DMS53 (cell line): ENCODE measurements at places on chromosomes 2 and 18.

- no peak for DNase-seq
Measured at GRCh38 chr2:46479265-46479664, at the start of gene TMEM247. Gene TMEM247, plus strand, starts transcription at chr2:46479565.

DNA sequence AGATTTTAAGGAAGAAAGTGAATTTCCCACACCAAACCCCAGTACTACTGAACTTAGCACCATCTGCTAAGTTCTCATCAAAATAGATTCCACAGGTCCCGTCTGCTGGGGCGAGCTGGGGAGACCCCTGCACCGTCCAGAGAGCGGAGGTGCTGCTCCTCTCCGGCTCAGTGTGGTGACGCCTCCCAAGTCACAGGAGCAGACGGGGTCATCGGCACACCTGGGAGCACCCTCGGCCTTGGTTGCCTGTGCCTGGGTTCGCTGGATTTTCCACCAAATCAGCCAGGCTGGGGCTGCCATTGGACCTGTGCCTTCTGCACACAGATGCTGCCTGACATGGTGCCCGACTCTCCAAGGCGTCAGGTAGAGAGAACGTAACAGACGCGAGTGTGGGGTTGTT lies 141.3 kb downstream of the PXDN start:
- DNase-seq, result no peak

DNA sequence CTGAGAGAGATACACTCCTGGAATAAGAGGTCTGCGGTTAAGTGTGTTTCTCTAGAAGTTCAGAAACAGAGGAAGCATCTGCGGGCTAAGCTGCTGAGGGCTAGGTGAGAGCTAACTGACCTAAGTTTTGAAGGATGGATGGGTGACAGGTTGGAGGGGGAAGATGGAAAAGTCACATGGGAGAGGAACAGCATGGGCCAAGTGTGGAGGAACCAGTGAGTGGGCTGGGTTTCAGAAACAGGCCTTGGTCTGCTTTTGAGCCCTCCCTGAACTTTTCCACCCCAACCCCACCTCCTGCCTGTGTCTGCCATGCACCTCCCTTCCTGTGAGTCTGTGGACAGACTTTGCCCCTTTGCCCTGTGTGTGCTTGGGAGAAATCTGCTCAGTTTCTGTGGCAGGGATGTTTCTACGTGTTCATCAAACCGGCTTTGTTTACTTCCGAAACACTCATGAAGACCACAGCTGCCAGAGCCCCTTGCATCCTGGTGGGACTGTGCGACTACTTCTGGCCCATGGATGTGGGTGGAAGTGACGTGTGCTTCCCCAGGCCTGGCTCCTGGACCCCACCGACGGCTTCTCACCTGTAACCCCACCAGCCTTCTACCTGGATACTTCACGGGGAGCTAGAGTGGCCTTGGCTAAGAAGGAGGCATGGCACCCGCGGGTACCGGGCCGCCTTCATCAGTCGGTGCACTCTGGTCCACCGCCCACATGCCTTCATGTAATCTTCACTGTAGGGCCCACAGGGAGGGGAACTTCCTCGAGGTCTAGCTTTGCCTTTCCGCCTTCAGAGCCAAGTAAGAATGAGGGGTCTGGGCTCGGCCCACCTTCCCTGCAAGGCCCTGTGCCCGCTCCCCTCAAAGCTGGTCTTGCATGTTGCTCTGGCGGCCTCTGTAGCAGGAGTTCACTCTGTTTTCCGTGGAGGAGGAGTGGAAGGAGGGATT lies 1.4 kb upstream of the HPCAL1 start:
- peak; percentile 19 for DNase-seq

- peak; percentile 16 for DNase-seq
Measured at GRCh38 chr2:15223887-15224286, 337.2 kb downstream of the NBAS start.

DNA sequence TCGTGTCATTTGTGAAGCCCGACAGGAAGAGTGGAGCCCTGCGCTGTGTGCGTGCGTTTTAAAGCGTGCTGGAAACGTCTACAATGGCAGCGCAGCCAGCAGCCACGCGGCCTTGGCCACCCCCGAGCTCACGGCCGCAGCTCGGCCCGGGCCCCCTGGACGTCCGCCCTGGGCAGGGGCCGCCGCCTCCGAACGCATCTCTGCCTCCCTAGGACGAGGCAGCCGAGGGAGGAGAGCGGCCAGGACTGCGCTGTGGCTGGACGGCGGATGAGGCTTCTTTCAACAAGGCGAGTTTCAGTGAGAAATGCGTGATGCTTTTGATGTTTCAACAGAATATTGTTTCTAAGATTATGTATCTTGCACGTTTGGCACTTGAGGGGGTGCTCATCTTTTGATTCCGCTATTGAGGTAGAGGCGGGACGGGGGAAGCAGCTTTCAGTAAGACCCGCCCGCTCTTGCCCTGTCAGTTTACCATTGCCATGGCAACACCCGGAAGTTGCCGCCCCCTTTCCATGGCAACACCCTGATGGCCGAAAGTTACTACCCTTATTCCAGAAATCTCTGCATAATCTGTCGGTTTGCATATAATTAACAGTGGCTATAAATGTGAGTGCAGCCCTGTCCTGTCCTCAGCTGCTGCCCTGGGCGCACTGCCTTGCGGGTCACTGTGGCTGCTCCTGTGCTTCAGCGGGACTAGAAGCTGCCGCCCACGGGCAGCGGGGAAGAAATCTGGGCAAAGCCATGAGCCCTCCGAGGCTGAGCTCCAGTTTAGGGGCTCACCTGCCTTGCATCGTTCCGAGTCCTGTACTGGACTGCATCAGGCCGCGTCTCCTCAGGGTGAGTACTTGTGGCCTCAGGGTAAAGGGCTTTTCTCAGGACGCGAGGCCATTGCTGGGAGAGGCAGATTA lies 38.6 kb downstream of the ADNP2 start:
- peak; percentile 93 for DNase-seq
